ENCODE measurements at places on chromosomes 1 and 21.

DNA sequence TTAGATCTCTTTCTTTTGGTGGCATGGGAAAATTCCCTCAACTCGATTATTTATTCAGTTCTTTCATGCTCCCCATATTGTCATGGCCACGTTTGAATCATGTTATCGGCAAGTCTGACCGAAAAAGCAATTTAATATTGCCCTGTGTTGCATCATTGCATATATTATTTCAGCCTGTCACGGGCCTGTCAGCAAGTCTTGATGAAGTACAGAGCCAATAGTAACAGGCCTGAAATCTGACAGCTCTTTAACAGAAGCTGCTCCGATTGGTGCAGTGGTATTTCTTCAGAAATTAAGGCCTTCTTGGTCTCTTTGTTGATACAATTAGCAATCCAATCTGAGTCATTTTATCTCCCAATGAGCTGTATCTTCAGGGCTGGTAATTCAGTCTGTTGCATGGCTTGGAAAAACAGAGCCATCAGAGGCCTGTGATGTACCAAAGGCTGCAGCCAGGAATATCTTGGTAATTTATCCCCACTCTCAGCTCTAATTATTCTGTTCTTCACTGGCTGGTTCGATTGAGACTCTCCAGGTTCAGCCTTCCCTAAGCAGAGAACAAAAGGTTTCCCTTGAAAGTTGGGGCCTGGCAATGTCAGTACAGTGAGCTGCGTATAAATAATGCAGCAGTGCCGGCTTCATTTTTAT lies 149.5 kb downstream of the FGGY start:
- no peak for DNase-seq

DNA sequence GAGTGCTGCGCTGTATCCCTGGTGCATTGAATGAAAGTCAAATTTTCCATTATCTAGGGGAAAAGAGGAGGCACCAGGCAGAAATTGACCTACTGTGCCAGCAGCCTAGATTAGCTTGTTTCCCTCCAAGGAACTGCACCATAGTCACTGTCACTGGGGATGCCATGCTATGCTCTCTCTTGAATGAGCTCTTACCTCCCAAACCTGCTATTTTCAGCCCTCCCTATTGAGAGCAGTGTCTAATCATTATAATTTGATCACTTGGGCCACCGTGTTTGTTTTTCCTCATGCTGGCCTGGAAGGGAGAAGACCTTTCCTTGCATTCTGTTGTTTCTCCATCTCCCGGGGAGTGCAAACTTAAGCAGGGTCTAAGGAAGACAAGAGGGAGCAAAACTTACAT lies 492.9 kb downstream of the SIPA1L2 start:
- no peak for DNase-seq

GRCh38 chr21:45016031-45016405 lies 58.4 kb upstream of the ADARB1 start:
- DNase-seq = no peak

DNA sequence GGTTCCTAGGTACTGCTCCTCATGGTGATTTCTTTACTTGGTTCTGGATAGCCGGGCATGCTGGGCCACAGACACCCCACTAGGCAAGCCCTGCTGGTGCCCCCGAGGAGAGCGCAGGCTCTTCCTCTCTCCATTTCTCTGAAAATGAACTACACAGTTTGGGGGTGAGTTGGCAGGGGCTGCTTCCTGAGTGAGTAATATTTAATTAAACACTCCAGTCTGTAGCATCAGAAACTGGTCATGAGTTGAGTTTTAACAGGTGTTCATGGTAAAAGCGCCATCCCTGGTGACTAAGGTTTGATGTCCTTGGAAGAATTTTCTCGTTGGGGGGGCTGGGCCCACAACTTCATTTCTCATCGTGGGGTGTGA lies 1.7 kb downstream of the SPSB1 start:
- no peak for DNase-seq

DNA sequence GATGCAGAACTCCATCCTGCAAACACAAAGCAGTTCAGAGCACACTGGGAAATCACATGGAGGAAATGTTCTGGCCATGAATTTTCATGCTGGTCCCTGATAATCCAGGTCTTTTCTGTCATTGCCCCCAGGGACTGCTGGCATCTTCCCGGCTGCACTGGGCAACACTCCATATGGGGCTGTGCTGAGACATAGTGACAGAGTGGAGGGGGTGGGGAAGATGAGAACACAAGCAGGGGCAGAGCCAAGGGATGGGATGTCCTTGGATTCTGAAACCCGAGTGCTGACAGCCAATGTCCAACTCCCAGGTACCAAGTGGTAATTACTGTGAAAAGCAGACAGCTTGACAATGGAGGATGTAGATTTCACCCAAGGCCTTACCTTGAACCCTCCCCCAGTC lies 185.7 kb downstream of the HIVEP3 start:
- DNase-seq = no peak

DNA sequence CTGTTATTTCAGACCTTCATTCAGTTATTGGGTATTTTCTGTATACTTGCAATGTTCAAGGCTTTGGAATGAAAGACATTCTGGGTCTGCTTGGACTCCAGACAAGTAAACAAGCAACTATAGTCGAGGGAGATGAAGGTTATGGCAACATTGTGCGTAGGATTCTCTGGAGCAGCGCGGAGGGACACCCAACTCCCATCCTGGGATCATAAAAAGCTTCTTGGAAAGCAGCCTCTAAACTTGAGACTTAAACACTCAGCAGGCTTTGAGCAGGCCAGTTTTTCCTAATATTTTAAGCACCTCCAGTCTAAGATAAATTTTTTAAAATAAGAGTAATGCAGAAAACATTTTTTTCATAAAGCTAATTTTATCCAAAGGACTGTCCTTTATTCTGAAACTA lies 7.6 kb upstream of the LYST start:
- no peak for DNase-seq

DNA sequence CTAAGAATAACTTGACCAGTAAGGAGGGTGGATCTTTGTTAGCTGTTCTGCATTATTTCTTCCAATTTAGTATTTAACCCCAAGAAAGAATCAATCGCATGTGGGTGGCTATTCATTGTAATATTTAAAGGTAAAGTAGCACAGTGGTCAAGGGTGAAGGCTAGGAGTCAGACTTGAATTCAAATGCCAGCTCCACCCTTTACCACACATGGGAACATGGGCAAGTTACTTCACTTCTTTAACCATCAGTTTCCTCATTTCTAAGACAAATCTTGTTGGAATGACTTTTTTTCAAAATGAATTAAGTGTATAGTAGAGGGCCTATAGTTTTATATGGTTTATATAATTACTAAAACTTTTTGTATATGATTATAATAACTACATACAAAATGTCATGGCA lies 71.3 kb upstream of the S1PR1 start:
- DNase-seq = no peak

DNA sequence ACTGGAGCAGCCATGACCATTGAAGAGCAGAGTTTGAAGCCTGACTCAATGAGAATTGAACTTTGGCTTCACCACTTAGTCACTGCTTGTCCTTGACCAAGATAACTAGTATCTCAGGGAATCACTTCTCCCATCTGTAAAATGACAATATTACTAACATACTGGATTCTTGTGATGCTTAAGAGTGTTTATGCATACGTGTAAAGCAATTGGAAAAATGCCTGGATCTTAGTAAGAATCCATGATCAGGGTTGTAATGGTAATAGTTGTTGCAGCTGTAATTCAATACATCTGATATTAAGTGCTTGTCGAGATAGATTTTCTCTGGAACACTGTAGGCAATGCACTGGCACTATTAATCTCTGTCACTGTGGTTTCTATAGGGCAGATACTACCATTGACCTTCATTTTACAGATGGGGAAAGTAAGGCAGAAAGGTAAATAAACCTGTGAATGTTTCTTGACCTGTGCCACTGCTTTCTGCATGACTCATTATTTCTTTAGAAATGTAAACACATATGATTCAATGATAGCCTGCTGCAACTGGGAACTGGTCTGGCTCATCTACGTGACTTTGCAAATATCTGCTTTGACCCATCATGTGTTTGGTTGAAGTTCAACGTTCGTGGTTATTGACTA lies 662.5 kb downstream of the PLA2G4A start:
- no peak for DNase-seq

- DNase-seq = no peak
Measured at GRCh38 chr1:77544845-77545244, 137.6 kb downstream of the ZZZ3 start.

DNA sequence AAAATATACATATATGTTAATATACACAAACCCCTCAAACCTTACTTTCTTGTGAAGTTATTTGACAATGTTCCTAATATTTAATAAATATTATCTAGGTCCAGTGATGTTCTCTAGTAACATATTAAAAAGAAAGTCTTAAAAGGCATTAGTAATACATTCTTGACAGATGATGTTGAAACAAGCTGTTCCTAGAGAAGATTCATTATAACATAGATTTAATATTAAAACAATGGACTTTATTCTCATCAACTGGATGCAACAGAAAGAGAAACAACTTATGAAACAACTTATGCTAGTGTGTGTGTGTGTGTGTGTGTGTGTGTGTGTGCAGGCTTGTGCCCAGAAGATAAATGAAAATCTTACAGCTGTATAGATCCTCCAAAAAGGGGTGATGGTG lies 68.5 kb upstream of the PLXNA2 start:
- DNase-seq = no peak

DNA sequence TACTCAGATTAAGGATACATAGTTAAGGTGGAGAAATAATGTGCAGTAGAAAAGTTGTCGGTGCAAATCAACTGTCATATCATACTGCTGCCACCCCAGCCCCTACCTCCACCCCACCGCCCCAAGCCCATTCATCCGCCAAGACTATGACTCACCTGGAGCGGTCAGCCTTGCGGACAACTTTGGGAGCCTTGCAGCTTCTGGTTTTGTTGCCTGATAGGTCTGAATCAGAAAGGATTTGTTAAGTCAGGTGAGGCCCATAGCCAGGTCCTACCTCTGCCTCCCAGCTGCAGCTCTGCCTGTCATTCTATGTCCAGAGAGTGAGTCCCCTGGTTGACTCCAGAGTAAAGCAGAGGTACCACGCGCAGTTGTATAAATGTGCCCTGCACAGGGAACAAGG lies 12.6 kb downstream of the C1orf162 start:
- DNase-seq = no peak

- no peak for DNase-seq
Measured at GRCh38 chr1:193654951-193655735, 468.7 kb upstream of the B3GALT2 start.

DNA sequence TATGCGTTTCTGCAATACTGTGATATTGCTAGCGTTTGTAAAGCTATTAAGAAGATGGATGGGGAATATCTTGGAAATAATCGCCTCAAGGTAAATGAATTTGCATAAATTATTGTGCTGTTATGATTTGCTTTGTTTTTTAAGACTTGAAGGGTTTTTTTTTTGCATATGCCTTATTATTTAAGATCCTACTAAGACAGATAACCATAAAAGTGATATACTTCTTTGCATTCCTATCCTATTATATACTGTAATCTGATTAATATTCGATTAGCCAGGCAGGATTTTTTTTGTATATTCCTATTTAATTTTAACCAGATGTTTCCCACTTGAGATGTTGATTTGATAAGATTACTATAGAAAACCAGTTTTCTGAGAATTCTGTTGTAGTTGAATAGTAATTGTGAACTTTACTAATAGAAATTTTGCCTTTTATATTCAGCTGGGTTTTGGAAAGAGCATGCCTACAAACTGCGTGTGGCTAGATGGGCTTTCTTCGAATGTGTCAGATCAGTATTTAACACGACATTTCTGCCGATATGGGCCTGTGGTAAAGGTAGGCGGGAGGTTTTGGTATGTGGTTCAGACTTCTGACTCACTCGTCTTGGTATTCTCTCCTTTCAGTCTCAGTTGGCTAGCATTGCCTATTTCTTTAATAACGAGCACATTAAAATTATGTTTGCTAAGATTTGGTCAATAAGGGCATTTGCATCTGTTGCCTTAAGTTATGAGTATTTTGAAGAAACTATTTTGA lies 56.8 kb downstream of the ZBTB17 start:
- peak; percentile 57 for DNase-seq

GRCh38 chr1:201383647-201384405 lies 6.3 kb upstream of the TNNT2 start:
- no peak for DNase-seq

DNA sequence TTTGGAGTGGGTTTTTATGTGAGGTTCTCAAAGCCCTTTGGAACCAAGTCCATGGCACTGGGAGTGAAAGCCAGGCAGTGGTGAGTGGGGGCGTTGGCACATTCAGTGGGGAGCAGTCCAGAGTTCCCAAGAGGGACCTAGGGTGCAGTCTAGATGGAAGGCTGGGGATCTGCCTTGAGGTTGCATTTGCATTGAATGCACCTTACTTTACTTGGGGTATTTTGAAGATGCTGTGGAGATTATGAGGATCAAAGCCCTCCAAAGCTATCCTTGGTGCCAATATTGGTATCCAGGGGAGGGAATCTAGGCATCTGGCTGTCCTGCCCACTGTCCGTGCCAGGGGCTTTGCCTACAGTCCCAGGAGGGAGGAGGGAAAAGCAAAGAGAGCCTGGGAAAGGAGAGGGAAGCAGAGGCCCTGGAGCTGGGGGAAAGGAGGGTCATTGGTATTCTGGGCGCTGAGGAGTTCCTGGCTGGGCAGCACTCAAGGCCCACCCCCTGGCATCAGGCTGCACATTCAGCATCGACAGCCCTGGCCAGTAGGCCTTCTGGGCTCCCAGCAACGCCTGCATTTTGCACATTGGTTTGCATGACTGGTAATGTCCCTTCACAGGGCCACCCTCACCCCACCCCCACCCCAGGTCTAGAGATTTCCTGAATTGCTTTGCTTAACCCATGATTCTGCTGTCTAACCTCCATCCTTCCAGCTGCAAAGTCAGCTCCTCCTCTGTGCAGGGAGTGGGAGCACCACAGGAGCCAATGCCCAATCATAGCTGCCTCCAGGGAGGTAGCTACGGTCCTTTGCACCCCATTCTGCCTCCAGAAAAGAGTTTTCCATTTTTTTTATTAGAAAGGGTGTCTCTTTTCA lies 843 bp upstream of the BCAN start:
- DNase-seq = no peak

GRCh38 chr1:53088616-53089300 lies 26.7 kb downstream of the PODN start:
- no peak for DNase-seq

GRCh38 chr1:111992476-111992875 lies 3.0 kb upstream of the KCND3 start:
- no peak for DNase-seq

DNA sequence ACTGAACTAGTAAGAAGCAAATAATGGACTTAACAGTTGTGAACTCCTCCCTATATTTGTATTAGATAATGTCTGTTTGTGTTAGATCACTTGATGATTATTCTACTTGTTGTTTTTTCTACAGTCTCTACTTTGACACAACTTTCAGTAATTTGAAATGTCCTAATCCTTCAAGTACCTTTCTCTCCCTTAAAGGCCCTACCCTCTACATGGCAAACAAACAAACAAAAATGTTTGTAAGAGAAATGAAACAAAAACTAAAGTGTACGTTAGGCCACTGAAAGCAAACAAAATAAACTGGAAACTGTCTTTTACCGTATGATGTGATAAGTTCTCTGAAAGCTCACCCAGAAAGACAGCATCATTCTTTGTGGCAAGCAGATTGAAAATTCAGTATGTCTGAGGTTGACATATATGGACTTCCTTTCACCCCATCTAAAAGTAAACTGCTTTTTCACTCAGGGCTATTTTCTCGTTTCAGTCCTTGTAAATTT lies 255.9 kb upstream of the SNX7 start:
- DNase-seq = no peak
